Endothelial cell of coronary artery (primary cell): ENCODE measurements at places on chromosomes 7 and 10. TPM values are rescaled to one million over a fixed set of nuclear protein-coding genes. Genes with fewer than 3 reads are reported as not detected.

Gene SVOPL
- total RNA-seq: not detected in 2 replicates

Gene NEBL
- total RNA-seq: 3.1 and 4.5 TPM in 2 replicates

Gene KCNH2
- under 0.01 TPM in 1 of 2 replicates, not detected in the other for total RNA-seq

Gene FEZF1
- not detected in 2 replicates for total RNA-seq

Gene FOXP2
- total RNA-seq: under 0.01 TPM in 2 replicates

Gene LIPJ
- under 0.01 TPM in 1 of 2 replicates, not detected in the other for total RNA-seq

Gene HELLS
- 24.3 and 33.9 TPM in 2 replicates for total RNA-seq

Gene ELN
- 0.09 and 1.6 TPM in 2 replicates for total RNA-seq

Gene LMOD2
- total RNA-seq: 0.09 TPM in 1 of 2 replicates, not detected in the other

Gene LHFPL3
- not detected in 2 replicates for total RNA-seq

Gene PRKAR2B
- 32.2 and 61.7 TPM in 2 replicates for total RNA-seq

Gene HK1
- total RNA-seq: 143 and 205 TPM in 2 replicates

Gene DEPP1
- 237 and 266 TPM in 2 replicates for total RNA-seq

Gene EEPD1
- 0.54 and 2.1 TPM in 2 replicates for total RNA-seq

Gene CFTR
- not detected in 2 replicates for total RNA-seq

Gene CALN1
- total RNA-seq: not detected in 2 replicates

Gene NRP1
- 204 and 265 TPM in 2 replicates for total RNA-seq

Gene ZNF365
- 0.28 and 0.45 TPM in 2 replicates for total RNA-seq
